ENCODE measurements at places on chromosomes 13 and 19. TPM values are rescaled to one million over a fixed set of nuclear protein-coding genes. Genes with fewer than 3 reads are reported as not detected.

Gene MTIF3
- total RNA-seq = 70.6 TPM

Gene PINLYP
- 3.4 TPM for total RNA-seq

Gene OVOL3
- total RNA-seq = not detected

Gene CEACAM20
- total RNA-seq = 0.10 TPM

Gene ZNF763
- total RNA-seq = 5.7 TPM

Gene ZNF729
- 0.11 TPM for total RNA-seq

DNA sequence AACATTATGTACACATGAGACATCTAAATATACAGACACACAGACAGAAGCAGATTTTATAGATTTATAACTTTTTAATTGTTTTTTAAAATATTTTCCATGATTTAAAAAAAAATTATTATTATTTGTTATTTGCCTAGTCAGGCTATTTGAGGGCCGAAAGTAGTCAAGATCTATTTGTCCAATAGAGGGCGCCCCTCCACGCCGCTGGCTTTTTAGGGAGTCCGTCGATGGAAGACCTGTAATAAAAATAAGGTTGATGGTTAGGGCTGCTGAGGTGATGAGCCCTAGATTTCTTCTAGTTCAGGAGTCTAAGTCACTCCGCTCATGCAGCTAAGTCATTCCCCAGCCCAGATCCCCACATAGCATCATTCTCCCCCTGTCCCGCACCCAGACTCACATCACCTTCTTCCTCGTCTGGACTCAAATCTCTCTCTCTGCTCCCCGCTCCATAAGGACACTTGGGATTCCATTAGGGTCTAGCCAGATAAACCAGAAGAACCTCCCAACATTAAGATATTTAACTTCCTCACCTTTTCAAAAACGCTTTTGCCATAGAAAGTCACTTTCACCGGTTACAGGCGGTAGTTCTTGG, 33.9 kb upstream of the CEACAM21 start:
- DNase-seq = no peak

- no peak for DNase-seq
These were observed 2464.5 kb downstream of the PCDH9 start for GRCh38 chr13:64765636-64766035.

GRCh38 chr19:14480700-14481079, 5.5 kb upstream of the PTGER1 start:
- no peak for DNase-seq

DNA sequence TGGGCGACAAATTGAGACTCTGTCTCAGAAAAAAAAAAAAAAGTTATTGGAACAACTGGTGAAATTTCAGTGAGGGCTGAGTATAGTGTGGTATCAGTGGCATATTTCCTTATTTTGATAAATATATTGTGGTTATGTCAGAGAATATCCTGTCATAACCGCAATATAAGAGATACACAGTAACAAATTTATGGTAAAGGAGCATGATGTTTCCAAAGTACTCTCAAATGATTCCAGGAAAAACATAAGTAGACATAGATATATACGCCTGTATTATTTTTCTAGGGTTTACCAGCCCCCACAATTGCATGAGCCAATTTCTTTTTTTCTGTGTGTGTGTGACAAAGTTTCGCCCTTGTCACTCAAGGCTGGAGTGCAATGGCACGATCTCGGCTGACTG, 5.7 kb upstream of the C5AR1 start:
- no peak for DNase-seq

- no peak for DNase-seq
These were observed 190.2 kb downstream of the TEX29 start for GRCh38 chr13:111510502-111511218.

DNA sequence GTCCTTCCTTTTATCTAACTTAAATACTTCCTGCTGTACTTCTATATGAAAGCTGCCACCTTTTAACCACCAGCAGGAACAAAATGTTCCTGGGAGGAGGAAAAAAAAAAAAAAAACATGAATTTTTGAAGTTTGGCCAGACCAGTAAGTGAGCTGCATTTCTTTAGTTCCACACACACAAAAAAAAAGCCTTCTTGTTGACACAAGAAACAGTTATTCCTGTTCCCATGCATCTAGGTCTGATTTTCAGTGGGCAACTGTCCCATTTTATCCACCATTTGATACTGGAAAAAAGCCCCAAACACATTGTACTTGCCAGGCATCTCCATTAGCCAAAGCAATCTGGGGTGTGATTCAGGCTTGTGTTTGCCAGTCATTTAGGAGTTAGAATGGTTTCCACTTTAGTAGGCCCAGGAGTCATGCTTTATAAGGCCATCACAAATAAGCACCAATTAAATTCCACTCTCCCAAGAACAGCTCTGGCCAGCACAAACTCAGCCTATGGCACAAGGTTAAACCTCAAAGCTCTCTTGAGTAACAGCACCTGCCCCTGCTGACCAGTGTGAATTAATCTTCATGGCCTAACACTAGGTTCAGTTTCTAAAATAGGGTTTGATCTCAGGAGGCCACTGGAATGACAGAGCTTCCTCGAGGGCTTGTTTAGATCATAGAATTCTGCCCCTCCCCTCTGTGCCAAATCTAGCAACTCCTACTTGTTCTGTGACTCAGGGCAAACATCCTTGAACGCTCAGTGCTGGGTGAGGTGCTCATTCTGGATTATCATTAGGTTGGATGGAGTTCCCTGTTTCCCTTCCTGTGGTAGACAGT, 67.1 kb downstream of the NUFIP1 start:
- peak; percentile 89 for DNase-seq
